ENCODE measurements at places on chromosomes 1 and 21. TPM values are rescaled to one million over a fixed set of nuclear protein-coding genes. Genes with fewer than 3 reads are reported as not detected.

Gene FAM72D
- 22.8 TPM for total RNA-seq

Gene CLEC20A
- not detected for total RNA-seq

Gene TRAPPC3
- 97.3 TPM for total RNA-seq

Gene SLFNL1
- total RNA-seq = not detected

Gene RXFP4
- total RNA-seq = not detected

Gene ZNF648
- total RNA-seq = 0.21 TPM

Gene SPRR2E
- total RNA-seq = not detected

Gene TNNT2
- not detected for total RNA-seq

DNA sequence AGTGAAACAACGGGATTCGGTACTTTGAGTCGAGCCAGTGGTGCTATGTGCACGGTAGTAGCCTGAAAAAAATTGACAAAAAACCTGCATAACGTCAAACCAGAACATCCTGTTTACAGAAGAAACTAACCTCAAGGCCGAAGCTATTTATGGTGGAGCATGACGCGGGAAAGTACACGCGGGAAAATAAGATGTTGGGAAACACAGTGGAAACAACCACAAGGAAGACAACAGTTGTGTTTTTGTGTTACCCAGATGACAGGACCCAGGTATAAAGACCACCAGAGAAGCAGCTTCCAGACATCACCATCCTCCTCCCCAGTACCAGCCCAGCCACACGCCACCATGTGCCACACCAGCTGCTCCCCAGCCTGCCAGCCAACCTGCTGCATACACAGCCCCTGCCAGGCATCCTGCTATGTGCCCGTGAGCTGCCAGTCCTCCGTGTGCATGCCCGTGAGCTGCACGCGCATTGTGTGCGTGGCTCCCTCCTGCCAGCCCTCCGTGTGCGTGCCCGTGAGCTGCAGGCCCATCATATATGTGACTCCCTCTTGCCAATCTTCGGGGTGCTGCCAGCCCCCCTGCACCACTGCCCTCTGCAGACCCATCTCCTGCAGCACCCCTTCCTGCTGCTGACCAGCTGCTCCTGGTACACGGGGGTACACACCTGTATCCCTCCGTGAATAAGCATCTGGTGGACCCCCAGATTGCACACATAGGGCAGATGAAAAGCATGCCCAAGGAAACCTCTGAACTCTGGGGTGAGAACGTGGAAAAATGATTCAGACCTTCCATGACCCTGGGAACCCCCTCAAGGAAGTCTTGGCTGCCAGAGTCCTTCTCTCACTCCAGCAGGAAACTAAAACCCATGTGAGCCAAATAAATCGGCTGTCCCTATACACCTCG is at the start of gene KRTAP12-3:
Gene KRTAP12-3, plus strand, starts transcription at position 298 of the 906 bp plus-strand sequence. Its CDS starts 48 bp downstream, at position 346.
- DNase-seq = no peak

GRCh38 chr21:43916691-43917514 is 51.9 kb downstream of the AGPAT3 start:
- peak; percentile 76 for DNase-seq

GRCh38 chr1:19442154-19443096 is 42.9 kb downstream of the CAPZB start:
- DNase-seq = no peak

DNA sequence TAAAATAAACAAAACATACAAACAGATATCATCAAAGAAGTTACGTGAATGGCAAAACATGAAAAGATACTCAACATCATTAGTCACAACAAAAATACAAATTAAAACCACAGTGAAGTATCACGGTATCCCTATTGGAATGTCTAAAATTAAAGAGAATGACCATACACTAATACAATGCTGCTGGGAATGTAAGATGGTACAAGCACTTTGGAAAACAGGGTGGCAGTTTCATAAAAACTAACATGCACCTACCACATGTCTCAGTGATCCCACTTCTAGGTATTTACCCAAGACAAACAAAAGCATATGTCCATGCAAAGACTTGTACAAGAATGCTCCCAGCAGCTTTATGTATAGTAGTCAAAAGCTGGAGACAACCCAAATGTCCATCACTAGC is 69.1 kb downstream of the HSF2BP start:
- DNase-seq = no peak

DNA sequence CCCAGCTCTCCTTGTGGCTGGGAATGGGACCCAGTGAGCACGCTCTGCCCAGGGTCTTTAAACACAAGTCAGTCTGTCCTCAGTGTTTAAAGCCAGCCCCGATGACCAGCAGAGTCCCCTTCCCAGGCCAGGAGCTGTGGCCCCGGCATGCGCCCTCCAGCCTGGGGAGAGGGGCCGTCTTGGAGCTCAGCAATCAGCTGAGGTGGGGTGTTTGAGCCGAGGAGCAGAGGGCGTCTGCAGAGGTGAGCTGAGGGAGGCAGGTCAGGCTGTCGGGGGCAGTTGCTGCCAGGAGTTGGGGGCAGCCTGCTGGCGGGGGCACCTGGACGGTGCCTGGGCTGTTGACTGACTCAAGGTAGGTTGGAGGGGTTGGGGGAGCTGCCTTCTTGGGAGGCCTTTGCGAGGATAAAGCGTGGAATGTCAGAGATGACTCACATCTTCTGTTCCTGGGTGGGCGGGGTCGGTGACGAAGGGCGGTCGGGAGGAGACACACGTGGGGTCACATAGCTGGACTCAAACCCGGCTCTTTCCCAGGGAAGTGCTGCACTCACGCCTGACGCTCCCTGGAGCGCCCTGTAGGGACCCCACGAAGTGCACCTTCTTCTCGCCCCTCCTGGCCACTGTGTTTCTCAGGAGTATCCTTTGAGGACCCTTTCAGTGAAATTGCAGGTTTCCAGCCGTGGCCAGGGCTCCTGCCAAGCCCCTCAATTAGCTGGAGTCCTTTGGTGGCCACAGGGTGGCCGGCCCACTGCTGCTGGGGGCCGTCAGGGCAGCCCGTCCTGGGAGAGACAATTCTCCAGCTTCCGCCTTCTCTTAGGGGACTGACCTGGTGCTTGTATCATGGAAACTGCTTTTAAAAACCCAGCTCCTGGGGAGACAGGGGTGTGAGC is 86.2 kb downstream of the SIK1 start:
- DNase-seq = no peak

Measured in H7 (cell line).